CD4-positive, alpha-beta T cell treated with Interleukin-4 for 4 hours (primary cell): ENCODE measurements at places on chromosomes 1 and 21.
A peak's percentile ranks its signal among the peaks of the same experiment; 100 is the strongest.

GRCh38 chr1:45009956-45010854 is 919 bp downstream of the HECTD3 start:
- no peak for DNase-seq

- no peak for DNase-seq
Observed at GRCh38 chr1:92940541-92940940, 20.7 kb downstream of the DIPK1A start.

GRCh38 chr1:195202241-195202640 is 1406.0 kb downstream of the KCNT2 start:
- no peak for DNase-seq

- no peak for DNase-seq
Observed at GRCh38 chr1:202680586-202681352, 29.5 kb downstream of the SYT2 start.

- DNase-seq = peak; percentile 63
Observed at GRCh38 chr1:31010086-31010989, 55.2 kb downstream of the PUM1 start.

- DNase-seq = no peak
Observed at GRCh38 chr21:39004634-39005501, 178.4 kb downstream of the PSMG1 start.

DNA sequence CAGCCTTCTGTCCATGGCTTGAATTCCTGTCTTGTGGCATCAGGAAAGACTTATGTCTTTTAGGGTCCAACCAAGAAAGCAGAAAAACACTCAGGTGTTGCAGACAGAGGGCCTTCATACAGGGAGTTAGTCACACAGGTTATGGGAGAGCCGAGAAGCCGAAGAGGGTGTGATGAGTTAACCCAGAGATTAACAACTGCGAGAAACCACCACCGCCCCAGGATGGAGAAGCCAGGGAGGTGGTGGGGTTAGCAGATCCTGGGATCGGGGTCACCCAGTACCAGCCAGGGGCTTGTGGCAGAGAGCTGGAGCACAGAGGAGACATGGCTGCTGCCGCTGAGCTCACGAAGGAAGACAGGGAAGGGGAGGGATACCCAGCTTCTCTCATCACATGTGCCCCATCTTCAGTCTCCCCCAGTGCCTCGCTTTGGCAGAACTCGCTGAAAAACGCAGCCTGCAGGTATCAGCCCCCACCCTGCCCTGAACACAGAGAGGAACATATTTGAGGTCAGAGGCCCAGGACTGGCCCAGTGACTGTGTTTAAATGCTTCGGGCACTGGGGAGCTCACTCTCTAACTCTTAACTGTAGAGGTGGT is 58.7 kb downstream of the RUNX3 start:
- no peak for DNase-seq

DNA sequence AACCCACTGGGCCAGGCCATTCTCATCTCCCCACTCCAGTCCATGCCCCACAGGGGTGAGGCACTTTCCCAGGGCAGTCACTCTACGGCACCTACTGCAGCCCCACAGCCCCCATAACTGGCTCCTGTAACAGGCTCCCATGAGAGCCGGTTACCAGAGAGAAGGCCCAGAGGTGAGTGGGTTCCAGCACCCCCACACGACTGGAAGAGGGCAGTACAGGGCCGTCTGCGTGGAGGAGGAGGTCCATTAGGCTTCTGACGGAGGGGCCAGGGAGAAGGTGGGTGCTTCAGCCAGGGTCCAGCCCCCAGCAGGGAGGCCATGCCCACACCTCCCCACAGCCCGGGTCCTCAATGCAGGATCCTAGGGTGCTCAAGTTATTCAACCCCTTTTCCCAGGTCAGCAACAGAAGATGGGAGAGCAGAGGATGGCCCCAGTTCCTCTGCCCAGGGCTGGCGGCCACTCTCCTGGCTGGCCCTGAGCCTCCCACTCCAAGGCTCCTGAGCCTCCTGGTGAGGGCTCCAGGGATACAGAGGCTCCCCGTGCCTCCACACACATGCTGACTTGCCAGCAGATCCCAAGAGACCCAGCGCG is 1.6 kb downstream of the ACAP3 start:
- DNase-seq = no peak

DNA sequence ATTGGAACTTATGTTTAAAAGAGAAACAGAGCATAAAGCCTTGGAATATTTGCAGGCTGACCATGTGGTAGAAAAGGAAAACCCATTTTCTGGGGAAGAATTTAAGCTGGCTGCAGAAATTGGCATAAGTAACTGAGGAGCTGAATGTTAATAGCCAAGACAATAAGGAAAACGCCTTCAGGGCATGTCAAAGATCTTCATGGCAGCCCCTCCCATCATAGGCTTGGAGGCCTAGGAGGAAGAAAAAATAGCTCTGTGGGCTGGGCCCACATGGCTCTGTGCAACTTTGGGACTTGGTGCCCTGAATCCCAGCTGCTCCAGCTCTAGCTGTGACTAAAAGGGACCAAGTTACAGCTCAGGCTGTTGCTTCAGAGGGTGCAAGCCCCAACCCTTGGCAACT is 51.5 kb downstream of the CTH start:
- DNase-seq = no peak

GRCh38 chr1:60916906-60917305 is 165.5 kb upstream of the NFIA start:
- no peak for DNase-seq

GRCh38 chr1:46134660-46135331 is 2.4 kb upstream of the PIK3R3 start:
- no peak for DNase-seq

DNA sequence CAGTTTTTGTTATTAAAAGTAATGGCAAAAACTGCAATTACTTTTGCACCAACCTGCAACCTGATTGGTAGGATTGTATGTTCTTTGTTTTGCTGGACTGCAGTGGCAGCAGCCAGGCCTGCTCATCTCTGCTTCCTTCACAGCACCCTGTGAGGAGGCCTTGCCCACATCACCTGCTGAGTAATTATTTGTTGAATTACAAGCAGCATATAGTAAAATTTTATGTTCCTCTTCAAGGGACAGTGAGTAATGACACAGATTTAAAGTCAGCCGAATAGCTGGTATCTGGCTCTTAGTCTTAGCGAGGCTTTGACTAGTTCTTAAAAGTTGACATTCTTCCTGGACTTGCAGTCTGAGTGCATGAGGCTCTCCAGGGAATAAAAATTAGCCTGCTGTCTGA is 435.1 kb downstream of the PRDM2 start:
- no peak for DNase-seq

- DNase-seq = no peak
Observed at GRCh38 chr1:24343412-24344089, 24.4 kb downstream of the GRHL3 start.

DNA sequence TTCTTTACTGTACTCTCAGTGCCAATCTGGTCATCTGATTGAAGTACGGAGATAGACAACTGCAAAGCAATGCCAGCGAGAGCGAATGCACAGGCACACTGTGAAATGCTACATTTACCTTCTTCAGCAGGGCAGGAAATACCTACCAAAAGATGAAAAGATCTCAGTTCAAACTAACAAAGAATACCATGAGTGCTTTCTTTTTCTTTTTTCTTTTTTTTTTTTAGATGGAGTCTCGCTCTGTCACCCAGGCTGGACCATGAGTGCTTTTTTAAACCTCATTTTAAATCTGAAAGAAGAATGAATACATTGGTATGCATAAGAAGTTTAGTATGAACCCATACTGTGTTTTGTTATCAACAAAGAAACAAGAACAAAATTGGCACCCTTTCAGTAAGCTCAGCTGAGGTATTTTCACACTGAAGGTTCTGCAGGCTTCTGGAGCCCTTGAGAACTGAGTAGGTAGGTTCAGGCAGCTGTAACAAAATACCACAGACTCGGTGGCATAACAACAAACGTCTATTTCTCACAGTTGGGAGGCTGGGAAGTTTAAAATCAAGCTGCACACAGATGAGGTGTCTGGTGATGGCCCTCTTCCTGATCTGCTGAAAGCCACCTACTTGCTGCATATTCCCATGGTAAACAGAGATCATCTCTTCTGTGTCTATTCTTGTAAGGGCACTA is 1.7 kb upstream of the CHI3L2 start:
- DNase-seq = peak; percentile 54

GRCh38 chr1:210372931-210373627 is 44.4 kb downstream of the HHAT start:
- no peak for DNase-seq
